ENCODE measurements at places on chromosomes 3 and 15.

GRCh38 chr3:176514297-176514696 lies 683.0 kb downstream of the TBL1XR1 start:
- no peak for DNase-seq

DNA sequence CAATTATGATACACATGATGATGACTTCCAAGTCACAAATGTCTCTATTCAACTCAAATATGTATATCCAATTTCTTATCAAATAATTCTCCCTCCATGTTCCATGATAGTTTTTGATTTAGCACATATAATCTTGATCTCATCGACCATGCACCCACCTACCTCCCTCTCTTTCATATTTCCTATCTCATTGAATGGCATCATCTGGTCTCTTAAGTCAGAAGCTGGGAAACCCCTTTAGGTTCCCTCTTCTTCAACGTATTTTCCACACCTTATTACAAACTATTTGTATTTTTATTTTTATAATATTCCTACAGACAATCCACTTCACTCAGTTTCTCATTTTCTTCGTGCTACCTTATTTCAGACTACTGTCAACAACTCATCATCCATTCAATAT lies 56.9 kb upstream of the DPH6 start:
- DNase-seq: no peak

DNA sequence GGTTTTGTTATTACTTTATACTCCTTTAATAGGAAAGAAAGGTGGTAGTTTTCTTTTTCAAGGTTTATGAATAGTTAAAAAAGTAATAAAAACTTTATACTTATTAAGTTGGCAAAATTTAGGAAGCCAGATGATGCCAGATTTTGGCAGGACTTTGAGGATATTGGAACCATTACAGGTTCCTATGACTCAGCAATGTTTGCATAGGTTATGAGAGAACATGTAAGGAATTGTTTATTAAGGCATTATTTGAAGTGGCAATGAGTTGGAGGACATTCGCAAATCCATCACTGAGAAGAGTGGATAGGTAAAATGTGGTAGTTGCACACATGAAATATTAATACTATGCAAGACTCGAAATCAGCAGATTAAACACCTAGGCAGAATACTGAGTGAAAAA lies 29.9 kb downstream of the CDAN1 start:
- no peak for DNase-seq

DNA sequence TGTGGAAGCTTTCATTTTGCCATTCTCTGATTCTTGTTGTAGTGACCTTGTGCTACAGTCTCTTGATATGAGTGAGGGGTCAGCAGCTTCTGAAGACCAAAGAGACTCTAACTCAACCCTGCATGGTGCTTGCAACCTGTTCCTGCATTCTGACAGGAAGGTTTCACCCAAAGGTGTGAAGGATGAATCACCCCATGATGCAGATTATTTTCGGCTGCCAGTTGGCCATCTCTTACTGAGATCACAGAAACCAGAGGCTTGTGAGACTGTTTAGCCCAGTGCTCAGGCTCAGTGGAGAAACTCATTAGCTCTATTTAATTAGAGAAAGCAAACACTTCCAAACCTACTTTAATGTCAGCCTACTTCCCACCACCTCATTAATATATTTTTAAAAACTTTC lies 29.2 kb upstream of the TPRG1 start:
- no peak for DNase-seq

DNA sequence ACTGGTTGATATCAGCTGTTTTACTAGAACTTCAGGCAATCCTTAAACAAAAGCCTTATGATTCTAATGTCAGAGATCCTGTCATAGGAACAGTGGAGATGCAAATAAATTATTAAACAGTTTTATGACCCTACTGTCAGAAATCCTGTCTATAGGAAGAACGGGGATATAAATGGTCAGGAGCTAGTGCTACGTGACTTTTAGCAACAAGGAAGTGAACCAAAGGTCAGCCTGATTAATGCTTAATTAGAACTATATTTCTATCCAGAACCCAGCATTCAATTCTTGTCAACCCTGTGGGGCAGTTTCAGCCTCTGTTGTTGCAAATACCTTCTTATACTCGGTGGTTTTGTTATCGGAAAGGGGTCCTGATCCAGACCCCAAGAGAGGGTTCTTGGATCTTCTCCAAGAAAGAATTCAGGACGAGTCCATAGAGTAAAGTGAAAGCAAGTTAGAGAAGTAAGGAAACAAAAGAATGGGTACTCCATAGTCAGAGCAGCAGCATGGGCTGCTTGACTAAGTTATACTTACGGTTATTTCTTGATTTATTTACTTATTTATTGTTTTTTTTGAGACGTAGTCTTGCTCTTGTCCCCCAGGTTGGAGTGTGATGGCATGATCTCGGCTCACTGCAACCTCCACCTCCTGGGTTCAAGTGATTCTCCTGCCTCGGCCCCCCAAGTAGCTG lies 59.9 kb upstream of the RNU6-1 start:
- no peak for DNase-seq

DNA sequence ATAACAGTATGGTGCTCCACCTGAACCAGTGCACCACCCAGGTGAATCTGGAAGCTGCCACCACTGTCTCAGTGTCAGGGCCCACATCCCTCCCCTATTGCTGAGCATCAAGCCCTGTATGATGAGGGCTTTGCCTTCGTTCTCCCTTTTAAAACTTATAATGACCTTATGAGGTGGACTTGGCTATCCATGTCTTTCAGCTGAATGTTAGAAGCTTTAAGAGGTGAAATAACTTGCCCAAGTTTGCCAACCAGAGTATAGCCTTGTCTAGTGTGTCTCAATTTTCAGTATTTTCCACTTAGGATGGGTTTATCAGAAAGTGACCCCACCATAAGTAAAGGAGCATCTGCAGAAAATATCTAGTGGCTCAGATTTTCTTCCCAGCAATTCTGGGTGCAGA lies 87.8 kb downstream of the SHOX2 start:
- DNase-seq: no peak

- DNase-seq: no peak
Measured at GRCh38 chr15:62647202-62647842, 395.2 kb upstream of the TPM1 start.

- DNase-seq: no peak
Measured at GRCh38 chr3:82088749-82089148, 327.3 kb upstream of the GBE1 start.

DNA sequence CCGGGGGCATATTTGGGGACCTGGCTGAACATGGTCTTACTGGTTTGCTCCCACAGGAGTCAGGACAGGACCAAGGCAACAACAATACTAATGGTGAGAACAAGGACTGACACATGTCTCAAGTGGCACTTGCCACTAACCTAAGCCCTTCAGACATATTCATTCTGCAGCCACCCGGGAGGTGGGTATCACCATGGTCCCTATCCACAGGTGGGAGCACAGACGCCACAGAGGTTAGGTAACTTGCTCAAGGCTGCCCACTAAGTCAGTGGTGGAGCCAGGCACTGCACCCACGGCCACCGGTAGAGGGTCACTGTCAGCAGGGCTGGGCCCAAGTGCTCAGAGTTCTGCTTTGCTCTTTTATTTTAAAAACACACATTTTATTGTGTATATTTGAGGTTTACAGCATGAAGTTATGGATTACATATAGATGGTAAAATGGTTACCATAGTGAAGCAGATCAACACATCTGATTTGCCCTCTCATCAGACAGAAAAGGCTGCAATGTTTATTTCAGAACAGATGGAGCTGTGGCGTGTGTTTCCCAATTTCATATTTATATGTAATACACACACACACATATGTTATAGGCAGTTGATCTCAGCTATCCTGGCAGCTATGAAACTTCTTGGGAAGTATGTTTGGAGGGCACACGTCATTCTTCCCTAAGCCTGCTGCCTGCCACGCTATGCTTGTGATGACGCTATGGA lies 30.0 kb upstream of the SLC41A3 start:
- no peak for DNase-seq

GRCh38 chr3:63493101-63493500 lies 159.4 kb upstream of the SNTN start:
- DNase-seq: no peak
